ENCODE measurements at places on chromosomes 5 and 9.

GRCh38 chr5:175683921-175684320, 26.1 kb downstream of the HRH2 start:
- no peak for DNase-seq

DNA sequence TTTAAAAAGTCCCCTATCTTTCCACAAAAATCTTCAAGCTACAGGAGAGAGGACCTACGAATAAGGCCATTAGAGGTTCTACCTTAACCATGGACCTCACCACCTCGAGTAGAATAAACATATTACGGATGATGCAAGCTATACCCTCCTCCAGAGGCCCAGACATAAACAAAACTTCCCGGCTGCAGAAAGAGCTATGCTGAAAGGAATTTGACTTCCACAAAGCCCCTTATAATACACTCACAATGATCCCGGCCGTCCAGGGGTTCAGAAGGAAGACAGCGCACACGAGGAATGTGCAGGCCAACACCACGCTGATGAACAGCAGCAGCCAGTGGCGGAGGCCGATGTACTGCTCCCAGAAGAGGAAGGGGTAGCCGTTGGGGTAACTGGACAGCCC, 59.0 kb downstream of the PTCH1 start:
- DNase-seq, result no peak

- no peak for DNase-seq
Observed at GRCh38 chr5:148687427-148687826, 33.1 kb upstream of the HTR4 start.

GRCh38 chr5:124653666-124654065, 92.8 kb downstream of the ZNF608 start:
- no peak for DNase-seq

- no peak for DNase-seq
Observed at GRCh38 chr9:112169368-112169767, 5.7 kb downstream of the SUSD1 start.
